Heart right ventricle (tissue), 16 donors: ENCODE measurements at places on chromosomes 4 and X. TPM values are rescaled to one million over a fixed set of nuclear protein-coding genes. Genes with fewer than 3 reads are reported as not detected.
A peak's percentile ranks its signal among the peaks of the same experiment; 100 is the strongest.

GRPEL1 gene
- total RNA-seq = 52.1 TPM

PNCK gene
- total RNA-seq = 5.9 TPM

TRAM1L1 gene
- 1.2 TPM for total RNA-seq

FUNDC2 gene
- total RNA-seq = 428 TPM

NDST3 gene
- total RNA-seq = not detected

CLDN2 gene
- not detected for total RNA-seq

DNA sequence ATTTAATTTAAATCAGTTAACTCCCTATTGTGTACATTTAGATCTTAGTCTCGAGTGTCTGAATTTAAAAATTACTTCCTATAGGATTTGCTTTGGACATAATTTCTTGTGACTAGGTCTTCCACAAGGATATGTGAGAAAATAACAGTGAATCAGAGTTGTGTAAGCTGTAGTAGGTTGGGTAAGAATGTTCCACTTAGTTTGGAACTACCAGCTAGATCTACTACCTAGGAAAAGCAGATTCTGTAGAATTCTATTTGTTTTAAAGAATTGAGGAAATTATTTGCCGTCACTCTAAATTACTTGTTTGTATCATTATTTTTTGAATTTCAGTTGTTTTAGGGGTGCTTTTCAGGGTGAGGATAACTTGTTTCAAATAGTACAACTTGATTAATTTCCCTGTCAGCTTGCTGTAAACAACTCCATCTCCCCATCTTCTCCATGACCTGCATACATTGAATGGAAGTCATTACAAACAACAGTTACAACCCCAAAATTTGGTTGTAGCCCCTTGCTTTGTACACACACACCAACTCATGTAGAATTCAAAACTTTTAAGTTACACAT lies 1.3 kb downstream of the MTHFD2L start:
- peak overlapping the region; percentile 51 for H3K4me3 ChIP-seq
- no peaks in the 10 kb centered on the region for H3K36me3 ChIP-seq
- H3K27ac ChIP-seq = no peak overlapping the region
- peaks cover 17% of the 10 kb centered on the region for H3K4me1 ChIP-seq

- H3K36me3 ChIP-seq = no peaks in the 10 kb centered on the region
- peaks cover 23% of the 10 kb centered on the region for H3K27me3 ChIP-seq
- no peaks in the 10 kb centered on the region for H3K4me1 ChIP-seq
- H3K4me3 ChIP-seq = no peak overlapping the region
- H3K27ac ChIP-seq = no peak overlapping the region
- DNase-seq = no peak
Measured at GRCh38 chr4:24464566-24464965, 119.8 kb downstream of the DHX15 start.

GRCh38 chrX:54540289-54540688 lies 10.3 kb downstream of the GNL3L start:
- no peak overlapping the region for H3K4me3 ChIP-seq
- peaks cover 6% of the 10 kb centered on the region for H3K4me1 ChIP-seq
- H3K27me3 ChIP-seq = no peaks in the 10 kb centered on the region
- peak; percentile 19 for DNase-seq

- H3K36me3 ChIP-seq = no peaks in the 10 kb centered on the region
- DNase-seq = no peak
- no peak overlapping the region for H3K27ac ChIP-seq
- H3K27me3 ChIP-seq = peaks cover 9% of the 10 kb centered on the region
Measured at GRCh38 chr4:7638489-7638888, 203.8 kb upstream of the PSAPL1 start.

- DNase-seq = no peak
- no peaks in the 10 kb centered on the region for H3K36me3 ChIP-seq
- no peak overlapping the region for H3K27ac ChIP-seq
- no peak overlapping the region for H3K4me3 ChIP-seq
- H3K27me3 ChIP-seq = peaks cover under 1% of the 10 kb centered on the region
Measured at GRCh38 chr4:17561195-17561909, 15.6 kb upstream of the LAP3 start.

GRCh38 chr4:68074397-68074796 lies 55.3 kb downstream of the TMPRSS11F start:
- no peak overlapping the region for H3K4me3 ChIP-seq
- H3K27ac ChIP-seq = no peak overlapping the region
- no peak for DNase-seq
- H3K27me3 ChIP-seq = no peaks in the 10 kb centered on the region
- no peaks in the 10 kb centered on the region for H3K4me1 ChIP-seq

- H3K27ac ChIP-seq = no peak overlapping the region
- no peaks in the 10 kb centered on the region for H3K27me3 ChIP-seq
- H3K4me3 ChIP-seq = no peak overlapping the region
- H3K36me3 ChIP-seq = no peaks in the 10 kb centered on the region
Measured at GRCh38 chr4:92522356-92522755, 218.6 kb downstream of the GRID2 start.

GRCh38 chrX:69237236-69237635 lies 72.0 kb upstream of the PJA1 start:
- no peaks in the 10 kb centered on the region for H3K36me3 ChIP-seq
- H3K4me3 ChIP-seq = no peak overlapping the region
- DNase-seq = no peak
- H3K27ac ChIP-seq = no peak overlapping the region
- H3K4me1 ChIP-seq = no peaks in the 10 kb centered on the region

DNA sequence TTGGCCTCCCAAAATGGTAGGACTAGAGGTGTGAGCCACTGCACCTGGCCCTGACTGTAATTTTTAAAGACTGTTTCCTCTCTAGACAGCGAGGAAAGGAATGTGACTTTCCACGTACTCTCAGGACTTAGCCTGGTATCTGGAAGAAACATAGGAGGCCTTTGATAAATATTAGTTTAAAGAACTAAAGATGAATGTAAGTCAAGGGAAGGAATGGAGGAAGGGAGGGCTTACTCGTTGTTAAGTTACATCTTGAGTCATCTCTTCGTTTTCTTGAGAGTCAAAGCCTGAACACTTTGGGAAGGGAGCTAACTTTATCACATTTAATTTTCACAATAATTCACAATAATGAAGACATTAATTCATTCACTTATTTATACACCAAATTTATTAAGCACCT lies 7.2 kb upstream of the LNX1 start:
- no peaks in the 10 kb centered on the region for H3K36me3 ChIP-seq
- no peak overlapping the region for H3K4me3 ChIP-seq
- no peak overlapping the region for H3K27ac ChIP-seq
- H3K27me3 ChIP-seq = no peaks in the 10 kb centered on the region
- no peak for DNase-seq

DNA sequence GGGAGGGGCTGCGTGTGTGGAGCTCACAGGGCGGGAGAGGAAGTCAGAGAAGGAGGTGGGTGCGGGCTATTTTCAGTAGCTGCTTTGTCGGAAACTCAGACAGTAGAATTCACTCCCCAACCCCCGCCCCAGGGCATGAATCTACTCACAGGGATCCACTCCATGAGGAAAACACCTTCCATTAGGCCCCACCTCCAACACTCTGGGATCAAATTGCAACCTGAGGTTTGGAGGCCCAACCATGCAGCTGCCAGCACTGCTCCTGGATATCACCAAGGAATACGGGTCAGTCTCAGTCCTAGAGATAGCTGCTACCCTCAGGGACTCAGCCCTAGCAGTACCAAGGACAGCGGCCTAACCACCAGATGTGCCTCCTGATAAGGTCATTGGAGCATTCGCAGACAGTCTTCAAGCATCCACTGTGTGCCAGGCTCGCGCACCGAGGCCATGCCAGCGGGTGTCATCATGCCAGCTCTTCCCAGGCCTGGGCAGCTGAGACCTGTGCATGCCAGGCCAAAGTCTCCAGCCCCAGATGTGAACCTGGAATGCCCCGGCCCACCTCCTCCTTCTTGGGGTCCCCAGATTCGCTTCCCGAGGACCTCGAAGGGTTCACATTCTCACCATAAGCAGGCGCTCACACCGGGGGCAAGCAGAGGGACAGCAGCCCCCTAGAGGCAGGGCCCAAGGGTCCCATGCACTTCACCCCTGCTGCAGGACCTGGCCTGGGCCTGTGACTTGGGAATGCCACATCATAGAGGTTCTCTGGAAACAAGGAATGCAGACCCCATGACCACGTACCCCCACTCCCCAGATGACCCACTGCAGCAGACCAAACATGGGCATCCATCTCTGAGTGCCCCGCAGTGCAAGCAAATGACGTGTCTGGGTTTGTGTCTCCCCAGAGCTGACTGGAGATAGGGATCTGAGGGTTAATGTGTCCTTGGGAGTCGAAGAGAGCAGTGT lies 102.3 kb downstream of the ADRA2C start:
- H3K4me1 ChIP-seq = peaks cover 1% of the 10 kb centered on the region
- no peak for DNase-seq
- no peak overlapping the region for H3K27ac ChIP-seq

- H3K27ac ChIP-seq = no peak overlapping the region
- H3K4me3 ChIP-seq = no peak overlapping the region
- peaks cover 3% of the 10 kb centered on the region for H3K36me3 ChIP-seq
- H3K4me1 ChIP-seq = peaks cover 12% of the 10 kb centered on the region
Measured at GRCh38 chr4:140652601-140653000, 83.8 kb upstream of the UCP1 start.

DNA sequence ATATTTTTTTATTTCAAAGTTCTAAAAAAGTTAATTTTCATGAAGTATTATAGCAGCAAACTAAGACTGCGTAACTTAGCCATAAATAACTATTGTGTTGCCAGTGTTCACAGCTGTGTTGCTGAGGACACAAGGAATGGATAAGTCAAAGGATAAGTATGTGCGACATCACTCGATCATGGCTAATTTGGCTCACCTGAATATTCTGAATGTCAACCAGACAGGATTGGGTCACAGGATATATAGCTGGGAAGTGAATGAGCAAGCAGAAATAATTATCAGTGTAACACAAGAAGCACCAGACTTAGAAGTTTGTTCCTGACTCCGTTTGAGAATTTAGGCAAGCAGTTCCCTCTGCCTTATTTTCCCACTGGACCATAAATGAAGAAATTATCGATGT lies 33.9 kb downstream of the PRDM8 start:
- H3K27ac ChIP-seq = no peak overlapping the region
- no peaks in the 10 kb centered on the region for H3K36me3 ChIP-seq
- no peaks in the 10 kb centered on the region for H3K4me1 ChIP-seq
- no peak for DNase-seq
- H3K27me3 ChIP-seq = peaks cover 33% of the 10 kb centered on the region

- no peak overlapping the region for H3K27ac ChIP-seq
- H3K4me3 ChIP-seq = no peak overlapping the region
- H3K36me3 ChIP-seq = peaks cover 64% of the 10 kb centered on the region
- no peak for DNase-seq
Measured at GRCh38 chr4:1910643-1911042, 39.5 kb downstream of the NSD2 start.

DNA sequence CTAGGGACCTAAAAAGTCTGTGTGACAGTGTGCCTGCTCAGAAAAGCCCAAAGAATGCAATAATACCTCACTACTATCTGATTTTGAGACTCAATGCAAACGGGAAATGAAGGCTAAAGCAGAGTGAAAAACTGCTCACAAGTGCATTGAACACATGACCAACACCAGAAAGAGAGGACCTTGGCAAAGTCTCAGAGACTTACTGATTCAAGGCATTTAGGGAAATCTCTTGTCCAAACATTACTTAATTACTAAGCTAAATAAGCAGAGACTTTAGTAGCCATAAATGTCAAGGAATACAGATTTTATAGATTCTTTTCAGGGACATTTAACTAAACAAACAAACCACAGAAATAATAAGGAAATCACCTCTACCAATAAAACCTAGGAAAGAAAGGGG lies 916.0 kb downstream of the FSTL5 start:
- H3K4me1 ChIP-seq = no peaks in the 10 kb centered on the region
- H3K36me3 ChIP-seq = no peaks in the 10 kb centered on the region
- no peaks in the 10 kb centered on the region for H3K27me3 ChIP-seq
- H3K4me3 ChIP-seq = no peak overlapping the region
- no peak overlapping the region for H3K27ac ChIP-seq
- DNase-seq = no peak

- H3K27ac ChIP-seq = no peak overlapping the region
- no peak for DNase-seq
- H3K27me3 ChIP-seq = no peaks in the 10 kb centered on the region
Measured at GRCh38 chr4:149801416-149801815, 14.2 kb downstream of the IQCM start.

DNA sequence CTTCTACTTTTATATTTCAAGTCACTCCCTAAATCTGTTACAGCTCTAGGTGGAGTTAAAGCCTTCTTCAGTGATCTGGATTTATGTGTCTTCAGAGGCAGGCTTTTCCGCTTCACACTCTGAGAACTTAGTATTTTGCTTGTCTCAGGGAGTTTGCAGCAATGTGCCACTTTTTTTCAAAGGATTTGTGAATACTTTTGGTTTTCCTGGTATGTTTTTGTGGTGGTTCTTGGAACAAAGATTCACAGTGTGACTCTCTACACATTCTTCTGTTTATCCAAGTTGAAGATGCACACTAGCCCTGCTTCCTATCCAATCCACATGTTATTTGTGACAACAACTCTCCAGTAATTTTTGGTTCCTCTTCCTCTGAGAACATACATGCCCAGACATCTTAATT lies 1253.7 kb downstream of the TECRL start:
- H3K4me3 ChIP-seq = no peak overlapping the region
- H3K27ac ChIP-seq = no peak overlapping the region
- H3K27me3 ChIP-seq = no peaks in the 10 kb centered on the region
- H3K36me3 ChIP-seq = no peaks in the 10 kb centered on the region

DNA sequence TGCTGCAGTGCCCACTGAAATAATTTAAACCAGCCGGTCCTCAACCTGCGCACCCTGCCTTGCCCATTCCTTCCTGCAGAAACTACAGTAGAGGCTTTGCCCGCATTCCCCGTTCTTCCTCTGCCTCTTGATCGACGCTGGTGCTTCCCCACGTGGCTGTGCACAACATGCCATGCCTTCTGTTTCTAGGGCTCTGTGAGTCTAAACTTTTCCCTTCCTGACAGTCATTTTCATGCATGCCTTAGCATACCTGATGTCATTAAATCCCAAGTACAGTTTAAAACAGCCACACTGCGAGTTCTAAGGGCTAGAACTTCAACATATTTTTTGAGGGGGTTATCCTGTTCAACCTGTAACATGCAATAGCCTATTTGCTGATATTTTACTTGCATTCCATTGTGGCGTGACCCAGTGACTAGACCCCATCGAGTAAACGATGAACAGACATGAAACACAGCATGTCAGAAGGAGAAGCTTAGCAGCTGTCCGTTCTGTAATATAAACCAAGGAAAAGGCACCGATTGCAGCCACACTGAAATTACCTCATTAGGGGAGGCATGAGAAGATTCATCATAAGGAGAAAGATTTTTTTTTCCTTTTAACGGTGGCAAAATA lies 232.5 kb downstream of the ARHGAP10 start:
- no peak overlapping the region for H3K4me3 ChIP-seq
- H3K4me1 ChIP-seq = peaks cover 6% of the 10 kb centered on the region
- no peaks in the 10 kb centered on the region for H3K36me3 ChIP-seq
- no peaks in the 10 kb centered on the region for H3K27me3 ChIP-seq
- DNase-seq = no peak
- no peak overlapping the region for H3K27ac ChIP-seq

- no peaks in the 10 kb centered on the region for H3K4me1 ChIP-seq
- no peak overlapping the region for H3K27ac ChIP-seq
- H3K4me3 ChIP-seq = no peak overlapping the region
Measured at GRCh38 chrX:34877436-34877835, 65.2 kb upstream of the FAM47B start.

DNA sequence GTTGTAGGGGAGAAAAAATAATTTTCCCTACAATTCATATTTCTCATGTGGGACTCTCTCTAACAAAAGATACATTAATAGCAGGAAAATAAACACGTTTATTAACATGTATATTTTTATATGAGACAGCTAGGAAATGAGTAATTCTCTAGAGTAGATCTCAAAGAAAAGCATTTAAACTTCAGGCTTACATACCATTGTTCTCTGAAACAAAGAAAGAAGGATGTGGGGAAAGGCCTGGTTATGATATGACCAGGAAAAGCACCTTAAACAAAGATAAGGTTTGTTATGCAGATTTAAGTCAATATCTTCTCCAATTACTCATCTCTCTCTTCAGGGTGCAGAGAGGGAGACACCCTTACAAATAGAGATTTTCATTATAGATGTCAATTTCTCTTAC lies 131.3 kb downstream of the SLC7A11 start:
- no peaks in the 10 kb centered on the region for H3K27me3 ChIP-seq
- DNase-seq = no peak
- H3K27ac ChIP-seq = no peak overlapping the region
- no peaks in the 10 kb centered on the region for H3K36me3 ChIP-seq
